ENCODE measurements at places on chromosomes 12 and 14.

DNA sequence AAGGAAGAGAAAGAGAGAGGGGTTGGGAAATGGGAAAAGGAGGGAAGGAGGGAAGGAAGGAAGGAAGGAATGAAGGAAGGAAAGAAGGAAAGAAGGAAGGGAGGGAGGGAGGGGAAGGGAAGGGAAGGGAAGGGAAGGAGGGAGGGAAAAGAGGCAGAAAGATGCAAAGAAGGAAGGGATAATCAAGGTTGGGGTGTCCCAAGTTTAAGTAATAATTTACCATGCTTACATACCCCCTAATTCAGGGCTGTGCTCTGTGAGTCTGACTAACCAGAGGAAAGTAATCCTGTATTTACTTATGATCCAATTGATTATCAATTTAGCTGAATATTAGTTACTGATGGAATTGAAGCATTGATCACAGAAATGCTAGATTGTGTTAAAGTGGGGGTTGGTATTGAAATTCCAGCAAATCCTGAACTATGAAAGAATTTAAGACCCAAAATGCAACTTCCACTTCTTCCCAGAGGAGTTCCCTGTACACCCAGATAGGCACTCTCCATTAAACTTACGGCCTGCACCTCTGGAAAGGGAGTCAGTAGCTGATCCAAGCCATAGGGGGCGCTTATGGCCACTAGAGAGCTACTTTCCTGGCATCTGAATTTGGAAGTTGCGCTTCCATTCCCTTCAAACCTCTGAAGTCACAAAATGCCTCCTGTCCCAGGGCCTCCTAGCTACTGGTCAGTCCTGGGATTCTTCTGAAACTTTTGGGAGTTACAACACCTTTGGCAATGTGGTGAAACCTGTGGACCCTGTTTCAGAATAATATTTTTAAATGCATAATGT is 162.7 kb upstream of the PWP1 start:
- no peak for DNase-seq

DNA sequence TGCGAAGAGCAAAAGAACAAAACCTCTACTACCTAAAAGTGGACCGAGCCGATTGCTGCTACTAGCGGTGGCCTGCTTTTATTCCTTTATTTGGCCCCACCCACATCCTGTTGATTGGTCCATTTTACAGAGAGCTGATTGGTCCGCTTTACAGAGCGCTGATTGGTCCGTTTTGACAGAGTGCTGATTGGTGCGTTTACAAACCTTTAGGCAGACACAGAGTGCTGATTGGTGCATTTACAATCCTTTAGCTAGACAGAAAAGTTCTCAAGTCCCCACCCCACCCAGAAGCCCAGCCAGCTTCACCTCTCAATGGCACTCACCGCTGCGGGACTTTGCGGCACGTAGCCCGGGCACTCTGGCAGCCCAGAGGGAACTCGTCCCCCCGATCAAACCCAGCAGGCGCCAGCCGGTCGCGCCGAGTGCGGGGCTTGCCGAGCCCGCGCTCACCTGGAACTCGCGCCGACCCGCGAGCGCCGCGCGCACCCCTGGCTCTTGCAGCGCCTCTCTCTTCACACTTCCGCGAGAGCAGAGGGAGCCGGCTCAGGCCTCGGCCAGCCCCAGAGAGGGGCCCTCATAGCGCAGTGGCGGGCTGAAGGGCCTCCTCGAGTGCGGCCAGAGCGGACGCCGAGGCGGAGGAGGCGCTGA is 8.7 kb upstream of the FGD4 start:
- no peak for DNase-seq

DNA sequence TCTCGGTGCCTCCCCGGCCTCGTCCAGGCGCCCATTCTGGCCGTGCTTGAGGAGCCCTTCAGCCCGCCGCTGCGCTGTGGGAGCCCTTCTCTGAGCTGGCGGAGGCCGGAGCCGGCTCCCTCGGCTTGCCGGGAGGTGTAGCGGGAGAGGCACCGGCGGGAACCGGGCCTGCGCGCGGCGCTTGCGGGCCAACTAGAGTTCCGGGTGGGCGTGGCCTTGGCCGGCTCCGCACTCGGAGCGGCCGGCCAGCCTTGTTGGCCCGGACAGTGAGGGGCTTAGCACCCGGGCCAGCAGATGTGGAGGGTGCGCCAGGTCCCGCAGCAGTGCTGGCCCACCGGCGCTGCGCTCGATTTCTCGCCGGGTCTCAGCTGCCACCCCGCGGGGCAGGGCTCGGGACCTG is 168.7 kb upstream of the RPL10L start:
- DNase-seq: no peak

GRCh38 chr14:53955671-53956426 is 776 bp downstream of the BMP4 start:
- DNase-seq: no peak

DNA sequence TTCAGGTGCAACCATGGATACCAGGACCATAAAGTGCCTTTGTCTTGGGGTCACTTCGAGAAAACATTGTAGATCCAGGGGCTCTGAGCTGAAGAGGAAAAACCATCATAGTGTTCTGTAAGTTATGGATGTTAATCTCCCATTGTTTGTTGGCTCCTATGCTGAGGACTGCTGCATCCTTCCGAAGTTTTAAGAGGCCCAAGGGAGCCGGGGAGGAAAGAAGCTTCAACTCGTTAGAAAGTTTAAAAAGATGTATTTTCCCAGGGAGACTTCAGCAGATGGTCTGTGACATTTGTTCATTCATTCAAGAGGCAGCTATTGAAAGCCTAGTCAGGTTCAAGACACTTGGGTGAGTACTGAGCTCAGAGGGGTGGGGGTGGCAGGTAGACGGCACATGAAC is 378.8 kb upstream of the TBX3 start:
- DNase-seq: no peak

DNA sequence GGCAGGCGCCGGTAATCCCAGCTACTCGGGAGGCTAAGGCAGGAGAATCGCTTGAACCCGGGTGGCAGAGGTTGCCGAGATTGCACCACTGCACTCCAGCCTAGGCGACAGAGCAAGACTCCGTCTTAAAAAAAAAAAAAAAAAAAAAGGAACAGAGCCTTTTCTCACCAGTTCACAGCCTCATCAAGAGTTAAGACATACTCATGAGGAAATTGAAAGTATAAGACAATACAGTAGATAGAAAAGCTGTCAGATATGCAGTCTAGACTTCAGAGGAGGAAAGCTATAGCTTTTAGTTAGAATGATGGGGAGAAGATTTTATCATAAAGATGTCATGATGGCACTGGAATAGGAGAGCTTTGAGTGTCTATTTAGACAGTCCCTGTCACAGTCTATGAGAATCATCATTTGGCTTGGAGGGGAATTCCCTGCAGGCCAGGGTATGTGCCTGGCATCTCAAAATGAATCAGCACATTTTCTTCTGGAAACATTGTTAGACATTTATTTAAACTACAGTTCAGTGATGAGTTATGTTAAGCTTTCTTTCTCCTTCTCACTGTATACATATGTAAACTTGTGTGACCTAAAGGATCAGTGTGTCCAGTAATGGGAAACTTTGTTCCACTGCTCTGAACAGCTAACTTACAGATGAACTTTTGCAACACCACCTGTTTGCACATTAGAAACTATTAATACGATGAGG is 2.9 kb upstream of the RAB35 start:
- no peak for DNase-seq

- no peak for DNase-seq
Measured at GRCh38 chr14:79549515-79549914, 661.8 kb downstream of the DIO2 start.

DNA sequence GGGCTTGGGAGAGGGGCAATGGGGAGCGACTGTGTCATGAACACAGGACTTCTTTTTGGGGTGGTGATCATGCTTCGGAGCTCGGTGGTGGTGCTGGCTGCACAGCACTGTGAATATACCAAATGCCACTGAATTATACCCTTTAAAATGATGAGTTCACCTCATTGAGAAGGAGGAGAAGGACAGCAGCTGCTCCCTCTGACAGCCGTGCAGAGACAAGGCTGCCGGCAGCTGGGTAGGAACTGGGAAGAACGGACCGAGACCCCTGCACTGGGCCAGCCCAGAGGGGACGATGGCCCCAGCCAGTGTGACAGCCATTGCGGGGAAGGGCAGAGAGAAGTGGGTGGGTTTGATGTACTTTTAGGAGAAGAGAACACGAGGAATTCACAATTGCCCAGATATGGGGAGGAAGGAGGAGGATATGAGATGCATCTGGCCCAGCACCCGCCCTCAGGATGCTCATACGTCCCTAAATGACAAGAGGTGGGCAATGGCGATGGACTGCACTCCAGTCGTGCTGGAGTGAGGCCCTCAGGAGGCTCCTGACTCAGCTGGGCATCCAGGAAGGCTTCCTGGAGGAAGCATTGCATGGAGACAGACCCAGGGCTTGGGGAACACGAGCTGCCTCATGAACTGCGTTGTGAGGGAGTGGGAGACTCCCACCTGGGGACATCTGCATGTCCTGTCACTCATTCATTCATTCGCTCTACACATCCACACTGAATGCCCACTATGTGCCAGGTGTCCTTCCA is 64.3 kb upstream of the C14orf180 start:
- DNase-seq: no peak

- DNase-seq: no peak
Measured at GRCh38 chr14:68364792-68365192, 428.1 kb downstream of the ZFP36L1 start.

DNA sequence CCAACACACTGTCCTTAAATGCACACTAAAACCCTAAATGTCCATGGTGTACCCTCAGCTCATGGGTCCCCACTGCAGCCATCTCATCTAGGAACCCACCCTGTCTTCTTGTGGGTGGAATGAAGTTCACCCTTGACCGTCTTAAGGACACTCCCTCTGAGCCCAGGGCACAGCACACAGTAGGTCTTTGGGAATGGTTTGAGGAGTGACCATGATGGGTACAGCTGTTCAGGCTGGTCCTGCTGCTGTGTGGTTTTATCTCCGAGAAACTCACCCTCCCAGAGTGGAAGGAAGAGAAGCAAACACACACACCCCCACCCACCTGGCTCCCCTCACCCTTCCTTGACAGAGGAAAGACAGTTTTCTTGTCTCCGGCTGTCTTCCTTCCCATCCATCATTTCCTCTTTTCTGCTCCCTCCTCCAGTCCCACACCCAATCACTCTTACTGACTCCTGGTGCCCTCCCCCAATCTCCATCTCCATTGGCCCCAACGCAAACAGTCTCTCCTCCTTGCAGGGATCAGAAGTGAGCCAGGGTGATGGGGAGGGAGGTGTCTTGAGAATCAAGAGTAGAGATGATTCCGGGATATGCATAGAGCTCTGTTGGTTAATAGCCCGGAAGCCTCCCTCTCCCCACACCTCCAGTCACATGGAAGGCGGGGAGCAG is 105.9 kb upstream of the LHX5 start:
- no peak for DNase-seq

GRCh38 chr14:64573109-64573508 is 23.3 kb downstream of the PPP1R36 start:
- no peak for DNase-seq

- DNase-seq: no peak
Measured at GRCh38 chr12:57552835-57553313, 3.0 kb downstream of the KIF5A start.

- no peak for DNase-seq
Measured at GRCh38 chr12:50550530-50551223, 45.9 kb downstream of the DIP2B start.

- no peak for DNase-seq
Measured at GRCh38 chr14:22821193-22822015, 6.2 kb upstream of the SLC7A7 start.

DNA sequence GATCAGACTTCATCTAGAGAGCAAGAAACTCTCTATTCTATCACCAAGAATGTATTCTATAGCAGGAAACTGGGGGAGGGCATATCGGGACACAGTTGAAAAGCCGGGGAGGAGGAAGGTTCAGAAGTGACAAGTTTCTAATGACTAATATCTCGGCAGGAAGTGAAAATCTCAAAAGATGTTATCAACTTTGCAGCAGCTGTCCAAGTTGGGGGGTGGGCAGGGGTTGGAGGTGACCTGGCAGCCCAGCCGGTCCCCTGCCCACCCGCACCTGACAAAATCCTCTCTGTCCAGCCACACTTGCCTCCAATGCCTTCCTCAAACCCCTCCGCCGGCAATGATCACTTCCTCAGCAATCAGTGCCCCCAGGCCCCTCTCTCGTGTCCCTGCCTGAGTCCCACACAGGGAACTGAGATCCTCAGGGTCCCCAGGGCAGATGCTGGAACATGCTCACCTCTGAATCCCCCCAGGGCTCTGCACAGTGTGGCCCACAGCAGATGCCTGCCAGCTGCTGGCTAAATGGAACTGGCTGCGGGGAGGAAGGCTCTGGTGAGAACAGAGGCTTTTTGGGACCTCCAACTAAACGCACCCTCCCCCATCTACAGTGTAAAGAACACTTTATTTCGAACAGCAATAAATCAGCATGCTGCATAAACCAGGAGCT is 43.9 kb downstream of the CCDC88C start:
- no peak for DNase-seq

- no peak for DNase-seq
Measured at GRCh38 chr12:121420109-121420508, 20.2 kb downstream of the RNF34 start.

GRCh38 chr14:77143071-77143470 is 1.5 kb upstream of the ZDHHC22 start:
- no peak for DNase-seq

DNA sequence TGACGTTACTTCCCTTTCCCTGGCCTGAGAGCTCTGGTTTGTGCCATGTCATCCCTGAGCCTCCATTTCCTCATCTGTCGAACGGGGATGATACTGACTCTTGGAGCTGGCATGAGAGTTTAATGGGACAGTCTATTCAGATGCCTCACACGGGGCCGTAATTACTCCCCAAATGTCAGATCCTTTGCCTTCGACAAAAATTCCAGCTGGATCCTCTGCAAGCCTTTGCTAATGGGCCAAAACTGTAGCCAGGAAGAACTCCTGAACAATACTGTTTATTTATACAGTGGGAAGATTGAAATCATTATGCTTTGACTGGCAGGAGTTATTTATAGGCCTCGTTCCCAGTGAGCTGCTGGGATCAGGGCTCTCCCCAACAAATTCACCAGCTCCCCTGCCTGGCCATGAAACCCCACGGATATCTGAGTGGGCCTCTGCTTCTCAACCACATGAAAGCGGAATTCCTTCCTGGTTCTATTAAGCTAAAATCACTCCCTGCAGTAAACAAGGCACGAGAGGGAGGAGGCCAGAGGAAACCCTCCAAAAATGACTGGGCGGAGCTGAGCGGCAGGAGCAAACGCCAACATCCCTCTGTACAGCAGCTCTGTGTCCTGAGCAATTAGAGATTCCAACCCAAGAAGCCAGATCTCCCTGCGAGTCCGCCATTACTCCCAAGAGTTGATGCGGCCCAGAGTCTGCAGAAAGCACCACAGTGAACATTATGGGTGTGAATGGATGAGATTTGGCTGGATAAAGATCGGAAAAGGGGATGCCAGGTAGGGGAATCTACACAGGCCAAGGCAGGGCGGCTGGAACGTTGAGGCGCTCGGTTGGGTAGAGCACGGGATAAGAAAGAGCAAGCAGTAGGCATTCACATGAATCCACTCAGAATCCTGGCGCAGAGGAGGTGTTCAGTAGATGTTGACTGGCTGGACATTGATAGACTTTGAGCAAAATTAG is 326.1 kb downstream of the BCL11B start:
- no peak for DNase-seq

- no peak for DNase-seq
Measured at GRCh38 chr14:67680121-67680602, 5.7 kb upstream of the VTI1B start.

Measured in GOT3 (cell line).